ENCODE measurements at places on chromosomes 11 and 22.

DNA sequence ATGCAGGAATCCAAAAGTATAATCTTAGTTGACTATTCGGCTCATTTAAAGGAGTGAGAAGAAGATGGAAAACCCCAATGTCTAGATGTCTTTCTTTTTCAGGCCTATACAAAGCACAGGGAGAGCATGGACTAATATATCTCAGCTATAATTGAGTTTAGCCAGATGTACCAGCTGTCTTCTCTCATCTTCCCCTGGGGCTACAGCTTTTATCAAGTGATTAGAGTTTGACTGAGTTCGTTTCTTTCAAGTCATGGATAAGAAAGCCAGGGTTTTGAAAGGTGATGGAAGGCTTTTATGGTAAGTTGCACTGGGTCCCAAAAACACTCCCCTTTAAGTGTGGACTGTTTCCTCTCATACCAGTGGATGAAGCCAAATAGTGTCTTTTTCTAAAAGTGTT lies 1172.8 kb upstream of the TENM4 start:
- DNase-seq = no peak

DNA sequence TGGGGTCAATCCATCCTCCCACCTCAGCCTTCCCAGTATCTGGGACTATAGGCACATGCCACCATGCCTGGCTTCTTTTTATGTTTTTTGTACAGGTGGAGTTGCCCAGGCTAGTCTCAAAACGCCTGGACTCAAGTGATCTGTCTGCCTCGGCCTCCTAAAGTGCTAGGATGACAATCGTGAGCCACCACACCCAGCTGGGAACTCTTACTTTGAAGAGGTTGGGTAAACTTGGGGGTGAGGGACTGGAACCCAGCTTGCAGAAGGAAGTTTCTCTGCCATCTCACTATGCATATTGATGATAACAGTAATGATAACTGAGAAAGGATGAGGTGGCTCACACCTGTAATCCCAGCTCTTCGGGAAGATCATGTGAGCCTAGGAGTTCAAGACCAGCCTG lies 35.9 kb downstream of the ACO2 start:
- DNase-seq = no peak

- no peak for DNase-seq
Measured at GRCh38 chr22:26486394-26486793, 2.7 kb downstream of the SRRD start.

- DNase-seq = no peak
Measured at GRCh38 chr11:132140056-132140455, 769.6 kb downstream of the NTM start.

DNA sequence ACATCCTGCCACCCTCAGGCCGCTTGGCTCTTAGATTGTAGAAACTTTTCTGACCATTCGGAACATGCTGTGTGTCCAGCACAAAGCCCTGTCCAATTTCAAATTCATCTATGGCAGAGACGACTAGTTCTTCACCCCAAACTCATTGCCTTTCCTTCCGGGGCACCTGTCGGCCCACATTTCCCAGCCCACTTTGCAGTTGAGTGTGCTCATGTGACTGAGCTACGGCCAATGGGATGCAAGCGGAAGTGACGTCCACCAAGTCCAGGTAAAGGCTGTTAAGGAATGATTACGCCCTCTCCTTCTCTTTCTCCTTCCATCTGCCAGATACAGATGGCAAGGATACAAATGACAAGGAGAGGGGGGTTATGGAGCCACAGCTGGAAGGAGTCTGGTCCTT lies 32.5 kb downstream of the SYT13 start:
- no peak for DNase-seq

Data from stimulated activated CD4-positive, alpha-beta T cell treated with anti-CD3 and anti-CD28 coated beads, Interleukin-15, amount 100 ng/mL, for 1 hour (primary cell).